ENCODE measurements at places on chromosomes 5 and 9.

- no peak for DNase-seq
Measured at GRCh38 chr5:95863383-95863757, 40.8 kb upstream of the GLRX start.

- DNase-seq: no peak
Measured at GRCh38 chr5:110549301-110549700, 177.2 kb downstream of the TMEM232 start.

GRCh38 chr5:159902444-159903121 lies 13.7 kb upstream of the ADRA1B start:
- DNase-seq: no peak

DNA sequence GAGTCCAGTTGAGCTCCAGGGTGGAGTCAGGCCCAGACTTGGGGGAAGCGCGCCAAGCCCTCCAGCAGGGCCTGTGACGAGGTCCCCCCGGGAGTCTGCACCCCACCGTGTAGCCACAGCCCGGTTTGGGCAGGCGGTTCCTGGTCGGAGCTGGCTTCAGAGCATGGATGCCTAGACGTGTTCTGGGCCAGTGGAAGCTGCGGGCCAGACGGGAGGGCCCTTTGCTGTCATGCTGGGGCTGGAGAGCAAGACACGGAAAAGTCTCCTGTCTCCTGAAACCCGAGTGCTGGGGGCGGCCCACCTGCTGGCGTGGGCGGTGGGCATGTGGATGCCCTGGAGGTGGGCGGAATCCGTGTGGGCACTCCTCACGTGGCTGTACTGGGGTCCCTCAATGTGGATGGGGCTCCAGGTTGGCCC lies 1.9 kb downstream of the GPSM1 start:
- no peak for DNase-seq

DNA sequence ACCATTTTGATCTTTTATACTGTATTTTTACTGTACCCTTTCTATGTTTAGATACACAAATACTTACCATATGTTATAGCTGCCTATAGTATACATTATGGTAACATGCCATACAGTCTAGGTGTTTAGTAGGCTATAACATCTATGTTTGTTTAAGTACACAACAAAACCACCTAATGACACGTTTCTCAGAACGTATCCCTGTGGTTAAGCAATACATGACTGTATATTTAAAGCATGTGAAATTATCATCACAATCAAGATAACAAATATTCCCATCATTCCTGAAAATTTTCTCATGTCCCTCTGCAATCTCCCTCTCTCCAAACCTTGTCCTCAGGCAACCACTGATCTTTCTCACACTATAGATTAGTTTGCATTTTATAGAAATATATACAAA lies 66.4 kb upstream of the SUSD1 start:
- no peak for DNase-seq

DNA sequence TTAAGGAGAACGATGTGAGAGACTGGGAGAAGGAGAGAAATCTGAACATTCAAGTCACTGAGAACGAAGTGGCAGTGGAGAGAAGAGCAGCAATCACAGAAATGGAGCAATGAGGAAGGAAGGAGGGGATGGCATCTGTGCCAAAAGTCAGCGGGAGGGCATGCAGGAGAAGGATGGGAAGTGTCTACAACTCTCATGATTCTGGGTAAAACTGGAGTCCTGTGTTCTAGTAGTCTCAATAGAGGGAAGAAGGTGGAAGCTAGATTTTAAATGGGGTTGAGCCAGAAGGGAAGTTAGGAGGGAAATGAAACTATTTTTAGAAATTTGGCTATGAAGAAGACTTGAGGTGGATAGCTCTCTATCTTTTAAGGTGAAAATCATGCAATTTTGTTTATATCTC lies 39.1 kb upstream of the SPATA31C2 start:
- DNase-seq: no peak

Data from NCI-H1930 (cell line).